Umbilical cord (tissue), 2 donors: ENCODE measurements at places on chromosomes 13 and 19. TPM values are rescaled to one million over a fixed set of nuclear protein-coding genes. Genes with fewer than 3 reads are reported as not detected.

DNA sequence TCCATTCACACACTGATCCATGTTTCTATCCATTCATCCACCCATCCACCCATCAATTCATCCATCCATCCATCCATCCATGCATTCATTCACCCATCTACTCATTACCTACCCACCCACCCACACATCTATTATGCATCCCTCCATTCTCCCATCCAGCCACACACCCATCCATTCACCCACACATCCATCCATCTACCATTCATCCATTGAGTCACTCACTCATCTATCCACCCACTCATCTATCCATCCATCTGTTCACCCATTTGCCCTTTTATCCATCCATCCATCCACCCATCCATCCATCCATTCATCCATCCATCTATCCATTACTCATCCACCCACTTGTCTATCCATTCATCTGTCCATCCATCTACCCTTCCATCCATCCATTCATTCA lies 30.1 kb downstream of the CELF5 start:
- DNase-seq = no peak

DNA sequence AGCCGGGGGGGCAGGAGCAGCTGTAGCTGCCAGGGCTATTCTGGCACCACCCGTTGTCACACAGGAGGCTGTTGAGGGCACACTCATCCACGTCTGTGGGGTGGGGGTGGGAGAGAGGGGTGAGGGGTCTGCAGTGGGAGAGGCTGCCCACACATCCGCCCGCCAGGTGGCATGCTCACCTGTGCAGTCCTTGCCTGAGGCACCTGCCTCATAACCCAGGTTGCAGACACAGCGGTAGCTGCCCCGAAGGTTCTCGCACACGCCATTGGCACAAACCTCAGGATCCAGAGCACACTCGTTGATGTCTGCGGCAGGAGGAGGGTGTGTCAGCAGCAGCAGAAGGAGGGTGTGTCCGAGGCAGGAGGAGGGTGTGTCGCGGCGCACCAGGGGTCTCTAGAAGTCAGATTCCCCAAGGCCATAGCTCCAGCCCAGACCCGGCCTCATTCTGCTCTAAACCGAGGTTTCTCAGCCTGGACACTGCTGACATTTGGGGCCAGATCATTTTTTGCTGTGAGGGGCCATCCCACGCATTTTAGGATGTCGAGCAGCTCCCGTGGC lies 20.3 kb downstream of the FBN3 start:
- no peak for DNase-seq

- DNase-seq = peak; percentile 97
Observed at GRCh38 chr19:9075064-9075949, 11.6 kb upstream of the OR1M1 start.

- no peak for DNase-seq
Observed at GRCh38 chr19:13884726-13885591, 8.0 kb downstream of the NANOS3 start.

GRCh38 chr19:2083174-2083854 lies 12.8 kb downstream of the MOB3A start:
- DNase-seq = no peak

The C19orf67 gene
- total RNA-seq = not detected

The STARD13 gene
- total RNA-seq = 55.6 TPM

The CYP4F2 gene
- total RNA-seq = not detected
